Activated CD4-positive, alpha-beta T cell treated with anti-CD3 and anti-CD28 coated beads, Interleukin-2, amount 10 ng/mL, durations not matched to agents 7 days and 5 days (primary cell): ENCODE measurements at places on chromosomes 12 and 14. TPM values are rescaled to one million over a fixed set of nuclear protein-coding genes. Genes with fewer than 3 reads are reported as not detected.

The KLRC2 gene
- total RNA-seq: not detected

The SLC5A8 gene
- not detected for total RNA-seq

The RNASE7 gene
- not detected for total RNA-seq

The MMP17 gene
- not detected for total RNA-seq

DNA sequence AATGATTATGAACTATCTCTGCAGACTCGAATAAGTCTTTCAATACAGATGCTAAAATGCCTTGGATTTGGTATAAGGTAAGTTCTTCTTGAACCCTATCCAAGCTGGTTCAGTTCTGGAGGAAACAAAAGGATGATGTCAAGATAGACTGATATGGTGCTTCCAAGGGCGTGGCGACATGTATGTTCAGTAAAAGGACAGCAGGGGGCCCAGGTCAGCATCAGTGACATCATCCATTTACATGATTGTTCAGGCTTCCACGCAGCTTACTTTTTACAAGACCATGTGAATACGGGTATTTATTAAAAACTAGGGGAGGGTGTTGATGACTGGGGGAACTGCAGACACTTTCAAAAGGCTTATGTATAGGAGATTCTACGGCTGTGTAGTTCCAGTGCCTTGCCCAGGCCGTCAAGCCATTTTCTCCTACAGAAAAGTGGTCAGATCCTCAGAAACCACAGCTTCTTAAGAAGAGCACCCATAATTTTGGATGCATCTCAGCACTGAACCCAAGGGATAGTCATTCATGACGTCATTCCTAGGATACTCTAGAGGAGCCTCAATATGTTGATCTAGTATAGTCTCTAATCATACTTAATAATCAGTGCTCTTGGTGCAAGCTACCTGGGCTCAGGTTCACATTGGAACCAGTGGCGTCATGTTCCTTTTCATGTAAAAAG lies 527.7 kb downstream of the FUT8 start:
- no peak overlapping the region for H3K4me3 ChIP-seq
- peaks cover 31% of the 10 kb centered on the region for H3K36me3 ChIP-seq
- H3K27ac ChIP-seq: no peak overlapping the region
- no peak for DNase-seq

DNA sequence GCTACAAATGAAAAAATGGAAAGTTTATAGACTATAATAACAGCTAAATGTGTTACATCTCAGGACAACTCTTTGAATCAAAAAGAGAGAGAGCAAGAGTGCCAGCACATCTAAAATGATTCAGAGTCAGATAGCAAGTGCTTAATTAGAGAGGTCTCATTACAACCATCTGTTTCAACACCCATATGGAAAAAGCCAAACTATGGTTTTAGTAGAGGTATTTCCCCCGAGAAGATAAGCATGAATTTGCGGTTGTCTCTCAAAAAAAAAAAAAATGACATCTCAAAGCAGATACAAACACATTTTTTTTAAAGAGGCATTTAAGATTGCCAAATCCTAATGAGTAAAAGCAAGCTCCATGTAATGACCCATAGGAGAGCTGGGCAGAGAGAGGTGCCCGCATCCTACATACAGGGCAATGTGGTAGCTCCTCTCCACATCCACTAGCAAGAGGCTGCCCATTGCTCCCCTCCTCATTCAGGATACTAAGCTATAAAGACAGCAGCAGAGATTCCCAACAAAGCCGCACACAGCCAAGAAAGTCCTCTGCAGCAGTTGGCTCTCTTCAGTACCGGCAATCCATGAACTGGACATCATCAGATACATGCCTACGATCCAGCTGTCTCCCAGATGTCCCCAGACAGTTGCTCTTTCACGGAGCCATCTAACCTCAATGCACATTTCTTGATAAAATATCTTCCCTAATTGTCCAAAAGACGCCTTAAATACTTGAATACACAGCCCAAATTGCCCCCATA lies 100.4 kb downstream of the EFCAB11 start:
- H3K27me3 ChIP-seq: no peaks in the 10 kb centered on the region
- H3K36me3 ChIP-seq: no peaks in the 10 kb centered on the region
- H3K27ac ChIP-seq: no peak overlapping the region
- no peak overlapping the region for H3K4me3 ChIP-seq

GRCh38 chr14:32950584-32950983 lies 11.9 kb downstream of the NPAS3 start:
- H3K27me3 ChIP-seq: peaks cover 4% of the 10 kb centered on the region
- H3K27ac ChIP-seq: no peak overlapping the region
- DNase-seq: no peak
- H3K4me3 ChIP-seq: no peak overlapping the region

DNA sequence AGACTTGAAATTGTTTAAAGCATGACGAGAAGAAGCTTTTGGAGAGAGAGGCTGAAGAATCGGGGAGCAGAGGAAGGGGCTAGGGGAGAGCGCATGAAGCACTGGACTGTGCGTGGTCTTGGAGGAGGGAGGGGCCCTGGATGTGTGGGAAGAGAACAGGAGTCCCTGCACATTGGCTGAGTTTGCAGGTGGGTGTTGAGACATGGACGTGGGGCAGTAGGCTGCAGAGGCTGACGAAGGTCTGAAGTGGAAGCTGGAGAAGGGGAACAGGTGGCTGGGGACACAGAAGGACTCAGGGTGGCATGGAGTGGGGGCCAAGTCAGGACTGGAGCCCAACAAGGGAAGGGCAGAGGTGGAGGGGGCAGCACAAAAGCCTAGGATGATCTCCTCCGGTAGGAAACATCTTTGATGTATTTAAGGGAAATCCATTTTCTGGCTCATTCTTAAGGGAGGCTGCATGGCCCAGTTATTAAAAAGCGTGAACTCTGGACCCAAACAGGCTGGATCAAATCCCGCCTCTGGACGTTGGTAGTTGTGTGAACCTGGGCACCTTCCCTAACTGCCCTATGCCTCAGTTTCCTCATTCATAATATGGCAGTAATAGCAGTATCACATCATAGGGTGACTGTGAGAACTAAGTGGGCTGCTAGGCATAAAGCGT lies 29.0 kb downstream of the ADGRD1 start:
- no peak for DNase-seq
- H3K27me3 ChIP-seq: peaks cover 7% of the 10 kb centered on the region
- no peak overlapping the region for H3K27ac ChIP-seq

GRCh38 chr14:70664698-70665447 lies 23.2 kb downstream of the TTC9 start:
- no peak overlapping the region for H3K4me3 ChIP-seq
- peaks cover 40% of the 10 kb centered on the region for H3K36me3 ChIP-seq
- no peaks in the 10 kb centered on the region for H3K27me3 ChIP-seq
- DNase-seq: no peak
- H3K4me1 ChIP-seq: peaks cover 67% of the 10 kb centered on the region
- H3K27ac ChIP-seq: peak overlapping the region; percentile 46

DNA sequence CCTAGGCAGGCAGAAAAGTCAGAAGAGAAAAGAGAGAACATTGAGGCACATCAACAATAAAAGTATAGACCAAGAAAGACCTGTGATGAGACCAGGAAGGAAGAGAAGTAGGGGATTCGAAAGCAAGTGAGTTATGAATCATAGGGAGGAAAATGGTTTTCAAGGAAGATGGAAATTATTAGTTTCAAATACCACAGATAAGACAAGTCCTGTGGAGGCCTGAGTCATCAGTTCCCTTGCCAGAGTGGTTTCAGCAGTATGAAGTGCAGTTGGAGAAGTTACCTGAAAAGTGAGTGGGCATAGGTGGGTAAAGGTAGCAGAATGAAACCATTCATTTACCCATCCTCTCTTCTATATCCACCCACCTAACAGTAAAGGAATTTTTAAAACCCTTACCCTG lies 25.2 kb upstream of the TSPAN8 start:
- no peaks in the 10 kb centered on the region for H3K36me3 ChIP-seq
- H3K4me1 ChIP-seq: no peaks in the 10 kb centered on the region
- H3K27me3 ChIP-seq: no peaks in the 10 kb centered on the region
- no peak overlapping the region for H3K27ac ChIP-seq
- no peak overlapping the region for H3K4me3 ChIP-seq
- no peak for DNase-seq

DNA sequence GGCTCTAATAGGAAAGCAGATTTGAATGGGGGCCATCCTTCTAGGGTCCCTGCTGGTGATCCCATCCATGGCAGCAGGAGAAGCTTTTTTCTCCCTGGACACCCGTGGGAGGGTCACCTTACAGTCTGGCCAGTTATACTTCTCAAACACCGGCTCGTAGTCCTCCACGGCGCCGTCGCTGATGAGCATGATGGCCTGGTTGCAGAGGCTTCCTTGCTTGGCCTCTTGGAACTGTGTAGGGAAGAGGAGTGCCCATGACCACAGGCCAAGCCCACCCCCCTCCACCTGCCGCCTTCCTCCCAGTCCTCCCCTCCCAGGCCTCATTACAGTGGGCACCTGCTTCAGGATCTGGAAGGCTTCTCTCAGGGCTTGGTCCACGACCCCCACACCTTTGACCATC lies 33.8 kb downstream of the CACNA2D4 start:
- no peak overlapping the region for H3K27ac ChIP-seq
- DNase-seq: no peak
- H3K36me3 ChIP-seq: no peaks in the 10 kb centered on the region
- no peaks in the 10 kb centered on the region for H3K4me1 ChIP-seq
- H3K4me3 ChIP-seq: no peak overlapping the region

DNA sequence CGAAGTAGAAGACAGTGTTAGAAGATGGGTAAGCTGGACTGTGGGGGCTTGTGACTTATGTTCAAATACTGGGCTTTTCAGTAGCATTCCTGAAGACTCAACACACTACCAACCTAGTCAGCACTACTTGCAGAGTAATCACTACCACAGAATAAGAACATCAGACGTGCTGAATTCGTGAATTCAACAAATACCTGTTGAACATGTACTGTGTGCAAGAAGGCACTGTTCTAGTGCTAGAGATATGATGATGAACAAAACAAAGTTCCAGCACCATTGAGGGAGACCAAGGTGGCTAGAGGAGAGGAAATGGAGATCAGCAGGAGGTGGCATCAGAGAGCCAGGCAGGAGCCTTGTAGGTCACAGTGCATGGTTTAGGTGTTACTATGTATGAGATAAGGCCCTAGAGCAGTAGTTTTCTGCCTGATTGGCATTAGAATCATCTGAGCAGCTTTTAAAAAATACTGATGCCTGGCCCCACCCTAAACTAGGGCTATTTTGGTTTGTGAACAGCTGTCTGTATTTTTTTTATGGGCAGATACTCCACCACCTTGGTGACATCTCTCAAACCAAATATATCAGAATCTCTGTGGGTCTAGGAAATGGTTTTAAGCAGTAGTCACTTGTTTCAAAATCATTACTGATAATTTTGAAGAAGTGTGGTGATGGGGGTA lies 26.8 kb downstream of the FERMT2 start:
- no peaks in the 10 kb centered on the region for H3K36me3 ChIP-seq
- no peak overlapping the region for H3K27ac ChIP-seq
- H3K4me1 ChIP-seq: peaks cover 6% of the 10 kb centered on the region
- no peak overlapping the region for H3K4me3 ChIP-seq
- peak; percentile 10 for DNase-seq

- no peaks in the 10 kb centered on the region for H3K27me3 ChIP-seq
- DNase-seq: no peak
- H3K4me1 ChIP-seq: peaks cover 1% of the 10 kb centered on the region
- no peak overlapping the region for H3K4me3 ChIP-seq
- H3K36me3 ChIP-seq: peaks cover 11% of the 10 kb centered on the region
Observed at GRCh38 chr12:117026343-117026742, 72.9 kb downstream of the TESC start.

GRCh38 chr14:34056046-34056445 lies 105.2 kb upstream of the EGLN3 start:
- DNase-seq: no peak
- H3K4me3 ChIP-seq: no peak overlapping the region
- H3K27me3 ChIP-seq: peaks cover 20% of the 10 kb centered on the region
- peaks cover 31% of the 10 kb centered on the region for H3K36me3 ChIP-seq
- H3K4me1 ChIP-seq: peaks cover 74% of the 10 kb centered on the region

DNA sequence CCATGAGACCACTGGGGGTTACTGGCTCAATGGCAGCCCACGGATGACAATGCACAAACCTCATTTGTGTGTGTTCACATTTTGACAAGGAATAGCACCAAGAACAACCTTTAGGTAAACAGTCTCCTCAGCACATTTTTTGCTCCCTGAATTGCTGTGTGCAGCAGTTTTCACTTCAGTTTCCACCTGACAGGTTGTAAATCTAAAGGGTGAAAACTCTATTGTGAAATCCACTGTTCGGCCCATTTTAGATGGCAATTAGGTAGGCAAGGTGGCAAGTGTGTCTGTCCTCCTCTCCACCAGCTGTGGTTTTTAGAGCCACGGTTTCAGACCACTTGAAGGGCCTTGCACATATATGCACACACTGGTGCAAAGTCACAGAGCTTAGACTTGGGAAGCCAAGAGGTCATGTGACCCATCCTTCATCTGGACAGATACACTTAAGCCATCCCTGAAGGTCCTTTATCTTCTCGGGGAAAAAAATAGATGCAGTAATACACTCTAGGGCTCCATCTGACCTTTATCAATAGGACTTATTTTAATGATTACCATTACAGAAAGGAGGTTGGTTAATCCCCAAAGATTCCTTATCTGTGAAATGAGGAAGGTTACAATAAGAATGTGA lies 23.2 kb downstream of the HAL start:
- H3K36me3 ChIP-seq: no peaks in the 10 kb centered on the region
- no peak overlapping the region for H3K4me3 ChIP-seq
- H3K27ac ChIP-seq: no peak overlapping the region
- H3K27me3 ChIP-seq: no peaks in the 10 kb centered on the region
- no peaks in the 10 kb centered on the region for H3K4me1 ChIP-seq
